ENCODE measurements at places on chromosomes 6 and 20.

DNA sequence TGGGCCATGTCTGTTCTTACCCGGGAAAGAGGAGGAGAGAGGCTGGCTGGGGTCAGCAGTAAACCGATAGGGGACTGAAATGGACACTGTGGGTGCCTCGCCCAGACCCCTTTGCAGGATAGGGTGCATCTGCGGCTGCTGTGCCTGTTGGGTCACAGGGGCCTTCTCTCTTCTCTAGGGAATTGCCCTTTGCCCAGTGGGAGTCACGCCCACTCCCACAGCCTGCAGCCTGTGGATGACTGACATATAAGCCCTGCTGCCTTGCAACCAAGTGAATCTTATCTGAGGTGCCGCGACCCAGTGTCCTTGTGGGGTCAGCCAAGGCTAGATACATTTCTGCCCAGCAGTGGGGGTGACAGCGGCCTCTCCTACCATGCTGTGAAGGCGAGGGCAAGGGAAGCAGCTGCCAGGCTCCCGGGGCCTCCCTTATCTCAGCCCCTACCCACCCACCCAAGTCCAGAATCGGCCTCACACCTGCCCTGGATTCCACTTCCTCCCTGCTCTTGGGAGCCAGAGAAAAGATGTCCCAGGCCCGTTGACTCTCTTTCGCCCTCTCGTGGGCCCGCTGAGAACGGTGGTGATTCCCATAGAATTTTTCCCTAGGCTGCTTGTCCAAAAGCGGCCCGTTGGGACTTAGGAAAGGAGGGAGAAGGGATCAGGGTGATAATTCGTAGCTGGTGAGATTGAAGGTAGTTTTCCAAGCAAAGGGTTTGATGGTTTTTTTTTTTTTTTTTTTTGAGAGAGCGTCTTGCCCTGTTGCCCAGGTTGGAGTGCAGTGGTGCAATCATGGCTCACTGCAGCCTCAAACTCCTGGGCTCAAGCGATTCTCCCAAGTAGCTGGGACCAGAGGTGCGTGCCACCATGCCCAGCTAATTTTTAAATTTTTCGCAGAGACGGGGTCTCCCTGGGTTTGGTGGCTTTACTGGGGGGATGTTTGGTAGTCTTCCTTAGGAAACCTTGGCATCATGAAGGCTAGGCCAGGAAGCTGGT is 76.4 kb upstream of the RNF24 start:
- no peak for DNase-seq

DNA sequence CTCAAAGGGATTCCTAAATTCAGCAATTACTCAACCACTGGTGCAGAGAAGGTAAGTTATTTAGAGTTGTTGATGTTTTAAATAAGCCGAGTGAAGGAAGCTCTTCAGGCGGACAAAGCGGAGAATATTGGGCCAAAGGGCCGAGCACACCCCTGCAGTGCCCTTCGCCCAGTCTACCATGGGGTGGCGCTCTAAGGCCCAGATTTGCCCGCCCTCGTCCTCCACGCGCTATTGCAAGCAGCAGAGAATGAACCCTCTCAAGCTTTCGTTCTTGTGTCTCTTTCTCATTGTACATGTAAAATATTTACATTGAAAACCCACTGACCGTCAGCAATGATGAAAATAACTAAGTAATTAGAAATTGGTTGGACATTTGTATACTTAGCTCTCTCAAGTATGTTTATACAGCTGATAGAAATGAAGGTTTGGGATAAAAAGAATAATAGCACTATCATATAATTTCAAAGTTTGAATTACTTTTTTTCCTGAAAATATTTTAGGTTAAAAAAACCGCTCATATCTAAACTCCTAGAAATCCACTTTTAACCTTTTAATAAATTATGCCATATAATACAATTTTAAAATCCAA is 195.0 kb upstream of the CEP162 start:
- no peak for DNase-seq

- peak; percentile 9 for DNase-seq
Measured at GRCh38 chr20:58988565-58988882, 7.5 kb downstream of the NELFCD start.

- no peak for DNase-seq
Measured at GRCh38 chr20:54680872-54681619, 205.7 kb downstream of the DOK5 start.

DNA sequence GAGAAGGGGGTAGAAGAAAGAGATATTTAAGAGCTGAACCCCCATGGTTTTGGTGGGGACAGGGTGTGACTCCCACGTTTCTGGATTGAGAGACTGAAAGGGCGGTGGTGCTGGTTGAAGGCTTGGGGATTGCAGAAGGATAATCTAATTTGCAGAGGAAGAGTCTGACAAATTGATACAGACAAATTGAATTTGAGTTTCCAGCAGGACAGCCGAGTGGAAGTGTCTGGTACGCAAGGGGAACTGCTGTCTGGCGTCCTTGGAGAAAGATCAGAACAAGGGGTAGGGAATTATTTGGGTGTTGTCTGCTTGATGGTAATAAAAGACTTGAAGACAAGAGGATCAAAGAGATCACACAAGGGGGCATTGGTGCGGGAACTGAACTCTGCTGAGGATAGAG is 40.5 kb upstream of the MDGA1 start:
- no peak for DNase-seq

DNA sequence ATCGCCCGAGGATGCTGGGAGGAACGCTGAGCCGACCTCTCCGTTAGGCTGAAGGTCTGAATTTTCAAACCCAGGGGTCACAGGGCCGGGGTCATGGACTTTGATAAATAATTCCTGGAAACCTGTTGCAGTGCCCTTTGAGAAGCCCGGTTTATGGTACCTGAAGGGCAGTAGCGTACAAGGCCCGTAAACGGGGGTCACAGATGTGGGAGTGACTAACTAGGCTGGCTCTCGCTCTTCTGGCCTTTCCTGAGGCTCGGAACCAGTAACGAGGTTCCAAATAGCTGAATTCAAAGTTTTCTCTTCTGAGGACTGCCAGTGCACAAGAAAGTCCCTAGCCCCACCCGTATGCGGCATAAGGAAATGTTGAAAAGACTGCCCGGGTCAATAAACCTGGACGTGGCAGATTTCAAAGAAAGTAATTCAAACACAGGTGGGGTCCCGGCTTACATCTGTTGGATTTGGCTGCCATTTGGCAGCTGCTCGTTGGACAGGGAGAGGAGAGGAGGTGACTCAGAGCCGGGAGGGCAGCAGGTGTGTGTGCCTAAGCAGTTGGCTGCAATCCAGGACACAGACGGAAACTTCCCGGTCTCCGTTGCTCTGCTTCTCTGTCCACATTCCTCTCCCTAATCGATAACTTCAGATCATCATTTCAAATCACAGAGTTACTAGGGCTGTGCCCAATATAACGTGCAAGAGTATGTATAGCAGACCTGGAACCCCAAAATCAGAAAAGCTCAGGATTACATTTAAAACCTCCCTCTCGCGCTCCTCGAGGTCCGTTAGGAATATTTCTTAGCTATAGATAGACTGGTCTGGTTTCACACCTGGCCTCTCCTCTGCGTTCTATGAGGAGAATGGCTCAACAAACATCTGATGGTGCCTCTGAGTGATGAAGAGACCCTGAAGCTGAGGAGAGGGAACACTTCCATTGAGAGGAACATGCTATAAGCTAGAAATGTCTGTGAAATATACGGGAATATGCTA is 765 bp upstream of the GMDS start:
- peak; percentile 44 for DNase-seq

GRCh38 chr6:12544821-12545565 is 171.6 kb upstream of the PHACTR1 start:
- no peak for DNase-seq

DNA sequence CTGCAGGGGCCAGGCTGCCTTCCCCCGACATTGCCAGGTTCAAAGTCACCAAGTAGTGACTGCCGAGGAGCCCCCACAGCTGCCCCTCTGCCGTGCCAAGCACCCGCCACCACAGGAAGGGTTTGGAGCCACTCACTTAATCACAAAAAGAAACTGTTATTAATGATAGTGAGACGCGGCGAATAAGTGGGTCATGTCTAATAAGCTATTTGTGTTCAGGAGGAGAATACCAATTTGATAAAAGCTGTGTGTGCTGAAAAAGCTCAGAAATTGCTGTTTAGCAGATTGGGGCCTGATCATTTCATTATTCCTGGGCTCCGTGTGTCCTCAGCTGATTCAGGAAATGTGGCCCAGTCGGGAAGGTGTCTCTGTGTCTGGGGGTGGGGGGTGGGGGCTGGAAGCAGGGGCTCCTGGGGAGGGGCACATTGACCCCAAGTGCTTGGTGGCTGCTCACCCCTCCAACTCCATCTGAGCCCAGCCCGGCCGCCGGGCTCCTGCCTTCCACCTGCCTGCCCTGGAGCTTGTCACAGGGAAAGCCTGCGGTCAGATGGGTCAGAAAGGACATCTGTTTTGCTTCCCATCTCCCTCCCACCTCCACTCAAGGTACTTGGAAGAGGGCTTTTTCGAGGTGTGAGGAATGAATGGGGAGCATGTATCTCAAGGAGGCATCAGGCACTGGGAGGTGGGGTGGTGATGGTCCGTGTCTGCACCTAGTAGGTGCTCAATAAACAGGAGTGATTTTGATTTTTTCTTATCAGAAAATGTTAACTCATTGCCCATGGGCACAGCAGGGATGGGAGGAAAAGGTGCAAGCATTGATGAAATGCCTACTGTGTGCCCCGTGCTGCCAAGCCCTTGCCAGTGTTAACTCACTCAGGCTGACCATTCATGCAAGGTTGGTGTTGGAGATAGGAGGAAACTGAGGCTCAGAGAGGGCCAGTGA is 3.0 kb downstream of the VSTM2L start:
- no peak for DNase-seq

GRCh38 chr20:63350196-63350595 is 11.0 kb downstream of the CHRNA4 start:
- no peak for DNase-seq

GRCh38 chr20:740162-740561 is 28.1 kb downstream of the SLC52A3 start:
- DNase-seq, result no peak

GRCh38 chr6:30325150-30325872 is 1.4 kb upstream of the TRIM39 start:
- no peak for DNase-seq

- DNase-seq, result no peak
Measured at GRCh38 chr6:33458676-33459075, 4.3 kb downstream of the ZBTB9 start.

GRCh38 chr20:42179768-42180167 is 561.6 kb upstream of the CHD6 start:
- DNase-seq, result no peak

- DNase-seq, result no peak
Measured at GRCh38 chr6:40532349-40533000, 54.7 kb downstream of the LRFN2 start.

- no peak for DNase-seq
Measured at GRCh38 chr6:134721060-134721405, 228.9 kb downstream of the ALDH8A1 start.

- DNase-seq, result no peak
Measured at GRCh38 chr20:49976542-49976941, 6.2 kb upstream of the SNAI1 start.

GRCh38 chr6:42791706-42792320 is 10.0 kb downstream of the BICRAL start:
- no peak for DNase-seq

- DNase-seq, result no peak
Measured at GRCh38 chr6:38775870-38776269, 60.8 kb downstream of the DNAH8 start.

- DNase-seq, result no peak
Measured at GRCh38 chr6:113846577-113846976, 10.6 kb upstream of the MARCKS start.

DNA sequence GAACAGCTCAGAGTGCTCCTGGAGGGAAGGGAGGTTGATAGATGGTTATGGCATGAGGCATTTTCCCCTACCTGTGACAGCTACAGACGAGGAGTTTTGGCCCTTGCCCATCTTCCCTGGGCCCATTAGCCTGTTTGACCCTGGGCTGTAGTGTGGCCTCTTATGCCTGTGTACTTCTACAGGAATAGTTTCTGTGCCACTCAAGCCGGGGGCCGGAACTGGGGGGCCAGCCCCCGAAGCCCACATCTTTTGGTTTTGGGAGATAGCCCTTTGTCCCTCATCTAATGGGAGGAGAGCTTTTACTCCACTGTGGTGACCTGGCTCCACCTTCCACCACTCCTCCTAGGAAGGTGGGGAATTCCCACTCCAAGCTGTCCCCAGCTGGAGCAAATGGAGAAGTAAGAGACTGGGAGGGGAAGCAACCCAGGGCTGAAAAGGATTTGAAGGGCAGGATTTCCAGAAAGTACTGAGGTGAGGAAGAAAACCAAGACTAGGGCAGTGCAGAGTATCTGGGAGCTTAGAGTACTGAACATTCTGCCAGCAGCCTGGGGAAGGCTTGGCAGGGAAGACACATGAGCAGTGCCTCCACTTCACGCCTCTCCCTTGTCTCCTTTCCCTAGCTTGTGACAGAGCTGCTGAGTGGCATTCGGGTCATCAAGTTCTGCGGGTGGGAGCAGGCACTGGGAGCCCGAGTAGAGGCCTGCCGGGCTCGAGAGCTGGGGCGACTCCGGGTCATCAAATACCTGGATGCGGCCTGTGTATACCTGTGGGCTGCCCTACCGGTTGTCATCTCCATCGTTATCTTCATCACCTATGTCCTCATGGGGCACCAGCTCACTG is 6.9 kb downstream of the ABCC10 start:
- DNase-seq, result no peak

DNA sequence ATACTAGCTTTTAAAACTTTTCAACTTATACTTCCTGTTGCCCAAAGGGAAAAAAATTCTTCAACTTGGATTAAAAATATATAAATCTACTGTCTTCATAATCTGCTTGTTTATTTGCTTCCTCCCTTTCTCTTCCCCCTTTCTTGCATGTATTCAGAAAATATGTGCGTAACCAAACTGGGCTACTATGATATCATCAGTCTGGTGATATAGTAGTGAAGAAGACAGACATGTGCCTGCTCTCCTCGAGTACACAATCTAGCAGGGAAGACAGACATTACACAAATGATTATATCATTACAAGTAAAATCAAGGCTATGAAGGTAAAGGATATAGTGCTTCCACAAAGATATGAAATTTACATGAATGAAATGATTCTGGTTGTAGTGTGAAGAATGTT is 31.0 kb downstream of the IBTK start:
- DNase-seq, result no peak

DNA sequence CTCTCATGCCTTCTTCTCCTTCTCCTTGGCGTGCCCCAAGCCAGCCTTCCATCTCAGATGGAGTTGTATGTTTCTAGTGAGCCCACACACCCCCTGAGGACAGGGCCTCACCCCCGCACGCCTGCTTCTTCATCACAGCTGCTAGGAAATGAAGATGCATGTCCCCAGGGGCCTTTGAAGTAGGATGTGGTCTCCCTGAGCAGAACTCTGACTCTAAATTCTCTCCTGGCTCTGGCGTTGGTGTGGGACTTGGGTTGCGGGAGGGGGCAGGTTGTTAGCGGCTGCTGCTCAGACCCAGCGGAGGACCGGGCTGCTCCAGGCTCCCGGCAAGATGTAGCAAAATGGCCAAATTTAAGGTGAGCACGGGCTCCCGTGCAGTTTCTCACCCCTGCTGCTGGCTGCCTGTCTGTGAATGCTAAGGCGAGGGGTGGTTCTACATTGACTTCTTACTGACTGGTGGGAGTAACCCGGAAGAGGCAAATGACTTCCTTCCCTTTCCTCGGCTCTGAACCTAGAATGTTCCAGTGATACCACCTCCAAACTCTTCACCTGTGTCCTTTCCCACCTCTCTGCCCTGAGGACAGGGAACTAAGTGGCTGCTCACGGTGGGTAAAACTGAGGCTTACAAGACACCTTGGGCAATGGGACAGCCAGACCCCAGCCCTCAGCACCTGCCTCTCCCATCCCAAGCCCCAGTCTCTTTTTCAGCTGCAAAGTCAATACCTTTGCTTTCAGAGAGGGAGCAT is 8.8 kb downstream of the SYNJ2 start:
- DNase-seq, result no peak

GRCh38 chr6:157166784-157167183 is 156.5 kb downstream of the TMEM242 start:
- no peak for DNase-seq

GRCh38 chr6:57163956-57164355 is 8.2 kb upstream of the BAG2 start:
- DNase-seq, result no peak
